Stimulated activated CD4-positive, alpha-beta T cell treated with anti-CD3 and anti-CD28 coated beads, Interleukin-15, amount 100 ng/mL, for 1 hour (primary cell): ENCODE measurements at places on chromosomes 2 and 18.

- no peak for DNase-seq
Measured at GRCh38 chr2:239222706-239223309, 178.0 kb downstream of the HDAC4 start.

- DNase-seq: no peak
Measured at GRCh38 chr2:236935083-236935482, 150.6 kb upstream of the COPS8 start.

DNA sequence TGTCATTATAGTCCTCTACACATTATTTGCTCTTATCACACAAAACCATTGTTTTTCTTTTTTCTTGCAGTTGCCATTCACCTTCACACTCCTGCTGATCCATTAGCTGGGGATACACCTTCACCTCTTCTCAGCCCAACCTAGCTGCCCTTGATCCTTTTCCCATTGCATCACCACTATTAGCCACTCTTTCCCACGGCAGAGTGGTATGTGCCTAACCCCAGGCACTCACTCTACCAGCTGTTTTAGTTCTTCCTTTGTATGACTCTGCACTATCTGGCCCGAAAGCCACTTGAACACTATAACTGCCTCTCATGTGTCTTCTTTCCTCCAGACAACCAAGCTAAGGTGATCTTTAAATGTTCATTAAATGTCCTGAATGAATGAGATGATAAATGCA is 145.4 kb upstream of the PIK3C3 start:
- no peak for DNase-seq

GRCh38 chr2:43032213-43033015 is 194.0 kb downstream of the ZFP36L2 start:
- DNase-seq: no peak

DNA sequence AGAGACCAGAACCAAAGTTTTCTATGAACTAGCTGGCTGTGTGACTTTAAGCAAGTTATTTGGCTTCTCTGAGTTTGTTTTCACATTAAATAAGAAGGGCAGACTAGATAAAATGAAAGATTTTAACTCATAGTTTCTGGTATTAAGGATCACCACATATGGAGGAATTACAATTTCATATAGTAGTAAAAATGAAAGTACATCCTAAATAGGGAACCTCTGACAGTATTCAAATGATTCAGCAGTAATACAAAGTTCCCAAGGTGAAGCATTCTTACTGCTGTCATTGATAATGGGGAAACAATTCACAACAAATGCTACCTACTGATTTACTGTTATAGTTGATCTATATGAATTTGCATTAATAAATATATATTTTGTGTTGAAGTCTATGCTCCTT is 170.3 kb upstream of the VRK2 start:
- DNase-seq: no peak

GRCh38 chr2:15929861-15930260 is 10.5 kb upstream of the MYCN start:
- no peak for DNase-seq

DNA sequence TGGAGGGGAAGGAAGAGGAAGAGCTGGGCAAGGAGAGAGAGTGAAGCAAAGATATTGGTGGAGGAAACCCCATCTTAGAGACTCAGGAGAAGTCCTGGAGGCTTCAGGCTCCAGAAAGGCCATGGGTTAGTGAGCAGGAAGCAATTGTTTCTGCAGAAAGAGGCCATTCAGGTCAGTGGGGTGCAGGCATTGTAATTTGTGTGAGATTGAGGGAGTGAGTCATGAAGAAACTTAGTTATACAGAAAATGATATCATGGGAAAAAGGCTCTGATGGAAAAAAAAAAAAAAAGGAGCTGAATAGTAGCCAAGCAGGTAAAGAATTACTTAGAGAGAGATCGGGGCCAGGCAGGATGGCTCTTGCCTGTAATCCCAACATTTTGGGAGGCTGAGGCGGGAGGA is 4.0 kb downstream of the EMILIN2 start:
- no peak for DNase-seq

DNA sequence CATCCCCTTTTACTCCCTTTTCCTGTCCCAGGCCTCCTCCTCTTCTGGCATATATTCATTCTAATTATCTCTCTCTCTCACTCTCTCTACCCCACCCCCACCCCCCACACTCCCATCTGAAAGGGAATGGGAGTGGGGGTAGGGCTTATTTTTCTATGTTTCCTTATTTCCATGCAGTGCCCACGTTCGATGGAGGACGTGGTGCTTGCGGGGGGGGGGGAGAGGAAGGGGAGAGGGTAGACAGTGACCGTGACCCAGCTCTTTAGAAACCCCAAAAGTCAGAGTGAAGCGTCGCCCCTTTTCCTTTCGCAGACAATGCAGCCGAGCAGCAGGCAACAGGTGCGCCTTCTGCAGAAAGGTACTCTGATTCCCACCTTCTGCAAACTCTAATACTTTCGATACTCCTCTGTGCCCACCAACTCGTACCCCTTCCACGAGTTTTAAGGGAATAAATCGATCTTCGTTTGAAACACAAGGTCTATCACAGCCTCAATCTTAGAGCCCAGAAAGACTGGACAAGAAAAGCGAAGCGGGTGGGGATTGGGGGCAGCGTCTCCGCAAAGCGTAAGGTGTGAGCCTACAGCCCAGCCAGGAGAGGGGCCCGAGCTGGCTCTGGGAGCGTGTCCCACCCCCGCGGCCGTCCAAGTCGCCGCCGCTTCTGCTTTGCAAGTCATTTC is 891 bp upstream of the NR4A2 start:
- DNase-seq: no peak

GRCh38 chr2:219744600-219744999 is 117.2 kb downstream of the SLC4A3 start:
- no peak for DNase-seq

DNA sequence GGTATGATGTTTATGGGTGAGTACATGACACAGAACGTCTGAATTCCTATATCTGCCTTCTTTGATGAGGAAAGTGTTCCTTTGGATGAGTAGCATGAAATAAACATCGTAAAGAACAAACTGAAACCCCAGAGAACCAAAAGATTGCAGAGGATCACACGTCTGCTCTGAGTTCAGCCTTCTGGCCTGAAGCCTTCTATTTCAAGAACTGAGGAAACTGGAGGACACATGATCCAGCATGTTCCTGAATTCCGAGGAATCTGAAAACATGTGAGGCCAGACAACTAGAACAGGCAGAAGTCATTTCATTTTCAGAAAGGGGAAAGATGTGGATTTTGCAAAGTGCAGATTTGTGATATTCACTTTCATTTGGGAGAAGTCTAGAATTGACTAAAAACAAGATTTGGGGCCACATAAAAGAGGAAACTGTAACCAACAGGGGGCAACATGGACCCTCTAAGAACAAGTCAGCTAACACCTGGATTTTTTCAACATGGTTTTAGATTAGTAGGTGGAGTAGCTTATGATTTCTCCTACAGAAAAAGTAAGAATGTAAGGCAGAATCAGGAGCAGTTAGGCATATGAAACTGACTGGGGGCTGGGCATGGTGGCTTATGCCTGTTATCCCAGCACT is 8.3 kb downstream of the SULT6B1 start:
- no peak for DNase-seq

GRCh38 chr2:3725458-3726250 is 22.3 kb downstream of the DCDC2C start:
- no peak for DNase-seq

- DNase-seq: no peak
Measured at GRCh38 chr2:204033611-204034495, 97.3 kb downstream of the ICOS start.

GRCh38 chr18:10791169-10791831 is 265.5 kb downstream of the NAPG start:
- DNase-seq: no peak

GRCh38 chr2:172173174-172173706 is 70.5 kb upstream of the DLX2 start:
- no peak for DNase-seq

GRCh38 chr18:51361130-51361860 is 163.8 kb upstream of the MEX3C start:
- DNase-seq: no peak

DNA sequence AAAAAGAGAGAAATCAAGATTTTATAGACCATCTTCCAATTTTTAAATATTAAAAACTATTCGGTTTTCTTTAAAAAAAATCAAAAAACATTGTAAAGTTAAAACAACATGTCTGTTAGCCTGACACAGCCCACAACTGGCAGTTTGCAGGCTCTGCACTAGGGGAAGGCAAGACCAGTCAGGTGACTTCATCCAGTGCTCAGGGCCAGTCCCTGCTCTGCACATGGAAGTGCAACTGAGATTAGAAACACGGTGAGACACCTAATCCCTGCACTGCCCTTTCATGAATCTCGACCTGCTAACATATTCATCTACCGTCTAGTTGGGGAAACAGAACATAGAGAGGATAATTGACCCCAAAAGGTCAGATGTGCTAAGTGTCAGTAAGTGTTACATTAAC is 135.2 kb downstream of the BARD1 start:
- no peak for DNase-seq

DNA sequence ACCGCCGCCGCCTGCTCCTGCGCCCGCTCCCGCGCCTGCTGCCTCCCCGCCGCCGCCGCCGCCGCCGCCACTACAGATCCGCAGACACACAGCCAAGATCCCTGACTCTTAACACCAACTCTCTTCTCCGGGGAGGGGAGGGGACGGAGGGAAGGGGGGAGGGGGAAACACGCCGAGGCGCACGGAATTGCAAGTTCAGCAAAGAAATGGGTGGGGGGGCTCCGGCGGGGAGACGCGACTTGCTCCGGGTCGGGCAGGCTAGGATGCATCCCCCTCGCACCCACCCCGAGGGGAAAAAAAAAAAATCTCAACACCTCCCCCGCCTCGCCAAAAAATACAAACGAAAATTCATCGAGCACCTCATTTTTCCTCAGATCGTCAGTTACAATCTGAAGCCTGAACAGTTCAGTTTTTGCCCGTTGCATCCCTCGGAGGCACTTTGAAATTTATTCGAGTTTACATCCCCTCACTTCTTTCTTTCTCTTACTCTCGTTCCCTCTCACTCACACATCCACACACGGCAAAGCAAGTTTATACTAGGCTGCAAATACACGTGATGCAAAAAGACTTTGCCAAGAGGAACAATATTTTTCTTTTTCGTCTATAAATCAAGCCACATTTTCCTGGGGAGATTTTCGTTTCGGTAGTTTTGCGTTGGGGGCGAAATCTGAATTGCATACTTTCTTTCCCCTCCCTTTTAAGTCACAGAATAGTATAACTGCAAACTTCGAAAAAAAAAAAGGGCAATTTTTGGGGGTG is at the start of gene TCF4:
TCF4 (minus strand) TSS at position 82 of the 759 bp plus-strand sequence. CDS start 1,076 bp downstream, outside the sequence.
- DNase-seq: no peak
